Activated T-helper 17 cell treated with anti-CD3 and anti-CD28 coated beads, Interleukin-2, amount 50 U/mL, for 72 hours (primary cell): ENCODE measurements at places on chromosomes 7 and 10. TPM values are rescaled to one million over a fixed set of nuclear protein-coding genes. Genes with fewer than 3 reads are reported as not detected.

ZCWPW1 gene
- 3.8 TPM for total RNA-seq

ANKRD7 gene
- total RNA-seq = 0.45 TPM

EMX2 gene
- total RNA-seq = not detected

CLDN3 gene
- total RNA-seq = not detected

ANKRD61 gene
- not detected for total RNA-seq

TMEM139 gene
- total RNA-seq = 1.9 TPM
